ENCODE measurements at places on chromosomes 11 and 22.

GRCh38 chr11:47433157-47433556 is 6.9 kb upstream of the PSMC3 start:
- no peak for DNase-seq

DNA sequence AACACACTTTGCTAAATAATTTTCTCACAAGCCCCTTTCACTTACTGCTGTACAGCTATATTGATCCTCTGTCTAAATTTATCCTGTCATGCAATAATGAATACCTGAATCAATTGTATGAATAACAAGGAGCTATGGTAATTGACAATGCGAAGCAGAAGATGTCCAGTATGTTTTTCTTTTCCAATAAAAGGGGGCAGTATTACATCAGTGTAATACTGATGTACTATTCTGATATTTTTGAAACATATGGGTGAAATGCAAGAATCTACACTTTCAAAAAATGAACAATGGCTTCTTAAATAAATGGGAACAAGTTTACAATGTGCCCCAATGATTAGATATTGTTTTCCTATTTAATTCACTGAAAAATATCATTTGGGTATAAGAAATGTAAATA is 315.1 kb downstream of the SOX6 start:
- DNase-seq, result no peak

GRCh38 chr11:114132944-114133394 is 73.5 kb downstream of the ZBTB16 start:
- DNase-seq, result peak; percentile 27

- DNase-seq, result no peak
Observed at GRCh38 chr11:2128130-2128510, 11.1 kb downstream of the IGF2 start.

DNA sequence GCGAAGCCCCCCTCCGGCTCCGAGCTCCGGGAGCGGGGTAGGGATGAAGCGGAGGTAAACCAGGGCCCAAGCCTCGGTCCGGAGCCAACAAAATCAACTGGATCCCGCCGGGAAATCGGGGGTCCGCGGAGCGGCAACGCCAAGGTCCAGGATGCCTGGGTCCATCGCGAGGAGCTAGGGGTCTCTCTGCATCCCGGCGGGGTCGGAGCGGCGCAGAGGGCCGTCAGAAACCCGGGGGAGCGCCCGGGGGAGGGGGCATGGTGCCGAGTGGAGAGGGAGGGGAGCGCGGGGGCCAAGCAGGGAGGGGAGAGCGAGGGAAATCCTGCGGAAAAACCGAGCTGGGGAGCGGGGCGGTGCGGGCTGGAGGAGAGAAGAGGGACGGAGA is 51.8 kb downstream of the SLC22A12 start:
- no peak for DNase-seq

DNA sequence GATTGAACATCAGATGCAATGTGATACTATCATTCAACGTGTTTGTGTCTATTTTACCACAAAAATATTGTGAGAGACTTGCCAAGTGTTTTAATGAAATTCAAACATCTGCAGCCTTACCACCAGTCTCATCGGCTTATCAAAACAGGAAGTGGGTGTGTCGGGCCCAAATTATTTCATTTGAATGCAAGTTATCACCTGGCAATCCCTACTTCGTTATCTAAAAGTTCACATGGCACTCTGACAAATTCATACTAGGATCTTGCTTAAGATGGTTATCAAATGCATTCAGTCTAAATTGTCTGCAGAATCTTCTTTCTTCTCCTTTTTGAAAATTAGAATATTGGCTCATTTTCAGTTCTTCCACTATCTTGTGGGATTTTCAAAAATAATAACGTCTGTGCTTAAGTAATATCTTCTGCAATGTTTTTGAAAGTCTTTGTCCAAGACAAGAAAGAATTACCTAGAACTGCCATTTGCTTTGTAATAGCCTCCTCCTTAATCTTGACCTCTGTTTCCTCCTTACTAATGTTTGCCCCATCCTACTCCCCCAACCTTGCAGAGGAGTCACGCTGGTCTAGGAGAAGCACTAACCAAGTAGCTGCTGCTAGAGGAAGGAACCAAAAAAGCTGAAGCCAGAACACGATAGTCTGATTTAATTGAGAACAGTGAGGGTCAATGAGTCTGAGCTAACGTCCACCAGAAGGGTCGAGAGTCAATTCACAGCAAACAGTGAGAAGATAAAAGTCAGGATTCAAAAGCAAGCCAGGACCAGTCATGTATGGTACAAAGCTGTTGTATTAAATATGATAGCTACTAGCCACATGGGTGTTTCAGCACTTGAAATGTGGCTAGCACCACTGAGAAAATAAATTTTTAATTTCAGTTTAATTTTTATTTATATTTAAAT is 10.2 kb upstream of the BIRC3 start:
- DNase-seq, result peak; percentile 53

GRCh38 chr11:36126678-36127077 is 162.5 kb downstream of the COMMD9 start:
- DNase-seq, result no peak

- no peak for DNase-seq
Observed at GRCh38 chr11:74685338-74685737, 45.9 kb downstream of the CHRDL2 start.

DNA sequence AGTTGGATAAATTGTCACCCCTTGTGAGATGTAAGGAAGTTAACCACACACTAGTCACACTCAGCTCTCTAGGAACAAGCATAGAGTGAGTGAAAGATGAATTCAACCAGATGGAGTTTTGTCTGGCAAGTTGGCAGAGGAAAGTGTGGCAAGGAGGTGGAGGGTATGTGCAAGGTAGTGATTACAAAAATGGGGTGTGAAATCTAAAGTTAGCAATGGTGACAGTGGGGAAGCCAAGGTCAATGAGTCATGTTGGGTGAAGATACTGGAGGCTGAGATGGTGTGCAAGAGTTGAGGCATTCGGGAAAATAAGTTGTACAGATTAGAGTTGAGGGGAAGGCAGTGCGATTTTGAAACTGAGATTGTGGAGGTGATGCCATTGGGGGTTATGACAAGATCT is 33.7 kb downstream of the MRGPRX2 start:
- no peak for DNase-seq

- no peak for DNase-seq
Observed at GRCh38 chr22:25942856-25943411, 200.9 kb downstream of the MYO18B start.

- no peak for DNase-seq
Observed at GRCh38 chr11:121688055-121688491, 235.3 kb upstream of the SORL1-AS1 start.

GRCh38 chr22:31088233-31088986 is 7.3 kb downstream of the SMTN start:
- DNase-seq, result no peak

DNA sequence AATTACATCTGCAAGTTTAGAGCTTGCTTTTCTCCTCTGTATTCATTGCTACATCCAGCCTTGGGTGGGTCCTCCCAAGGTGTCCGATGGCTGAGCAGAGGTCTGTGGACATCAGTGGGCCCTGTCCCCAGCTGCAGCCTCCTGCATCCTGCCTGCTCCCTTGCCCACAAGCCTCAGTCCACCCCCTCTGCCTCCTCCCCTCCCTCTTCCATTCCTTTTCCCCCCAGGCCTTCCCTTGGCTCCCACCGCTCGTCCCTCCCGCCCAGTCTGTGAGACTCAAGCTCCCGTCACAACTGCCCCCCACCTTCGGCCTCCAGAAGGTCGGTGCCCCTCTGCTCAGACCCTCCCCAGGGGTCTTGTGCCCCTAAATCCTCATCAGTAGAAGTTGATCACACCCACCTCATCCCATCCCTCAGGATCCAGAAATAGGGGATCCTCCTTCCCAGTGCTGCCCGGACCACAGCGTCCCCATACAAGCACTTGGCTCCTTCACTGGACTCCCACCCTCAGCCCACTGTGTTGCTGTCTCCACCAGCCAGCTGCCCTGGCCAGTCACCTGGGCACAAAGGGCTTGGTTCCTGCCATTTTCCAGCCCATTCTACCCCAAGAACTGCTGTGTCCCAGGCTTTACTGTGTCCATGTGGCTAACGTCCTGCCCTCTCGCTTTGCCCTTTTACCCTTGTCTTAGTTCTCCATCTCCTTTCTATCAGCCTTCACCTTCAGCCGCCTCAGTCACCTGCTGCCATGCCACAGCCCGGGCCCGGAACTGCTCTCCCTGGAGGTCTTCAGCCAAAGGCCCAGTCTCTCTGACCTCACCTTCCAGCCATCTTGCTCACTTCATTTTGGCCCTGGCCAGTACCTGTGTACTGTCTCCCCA is 2.2 kb upstream of the OMP start:
- no peak for DNase-seq

- DNase-seq, result no peak
Observed at GRCh38 chr22:46147061-46147460, 3.3 kb upstream of the PPARA start.

- DNase-seq, result no peak
Observed at GRCh38 chr22:32477596-32477995, 3.0 kb downstream of the FBXO7 start.

GRCh38 chr11:12618743-12619540 is 55.3 kb upstream of the TEAD1 start:
- no peak for DNase-seq

- DNase-seq, result no peak
Observed at GRCh38 chr11:13134066-13134465, 125.0 kb downstream of the RASSF10 start.

GRCh38 chr22:42905217-42905616 is 48.1 kb upstream of the ARFGAP3 start:
- DNase-seq, result no peak

DNA sequence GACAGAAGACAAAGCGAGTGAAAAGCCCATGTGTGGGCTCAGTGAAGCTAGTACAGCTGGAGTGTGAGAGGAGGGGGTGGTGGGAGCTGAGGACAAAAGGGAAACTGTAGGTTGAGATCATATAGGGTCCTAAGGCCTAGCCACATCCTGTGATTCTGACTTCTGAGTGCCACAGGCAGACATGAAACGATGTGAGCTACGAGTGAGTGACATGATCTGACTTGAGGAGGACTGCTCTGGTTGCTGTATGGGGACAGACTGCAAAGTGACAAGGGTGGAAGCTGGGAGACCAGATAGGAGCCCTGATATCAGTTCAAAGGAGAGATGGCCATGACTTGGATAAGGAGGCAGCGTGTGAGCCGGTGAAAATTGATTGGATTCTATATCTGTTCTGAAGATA is 85.4 kb downstream of the MICAL2 start:
- DNase-seq, result no peak

DNA sequence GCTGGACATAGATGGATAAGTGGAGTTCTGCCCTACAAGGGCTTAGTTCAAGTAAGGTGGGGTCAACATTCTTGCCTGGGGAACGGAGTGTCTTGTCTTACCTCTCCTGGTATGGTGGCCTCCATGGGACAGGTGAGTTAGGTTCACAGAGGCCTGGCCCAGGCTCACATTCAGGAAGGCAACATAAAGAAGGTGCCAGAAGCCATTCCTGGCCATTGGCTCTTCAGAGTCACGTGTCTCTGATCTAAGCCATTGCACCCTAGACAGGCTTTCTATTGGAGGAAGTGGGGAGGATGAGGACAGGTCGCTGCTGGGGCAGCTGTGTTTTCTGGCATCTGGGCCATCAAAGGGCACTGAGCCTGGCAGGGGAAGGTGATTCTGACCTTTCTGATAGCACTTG is 14.8 kb downstream of the LMO2 start:
- DNase-seq, result no peak

DNA sequence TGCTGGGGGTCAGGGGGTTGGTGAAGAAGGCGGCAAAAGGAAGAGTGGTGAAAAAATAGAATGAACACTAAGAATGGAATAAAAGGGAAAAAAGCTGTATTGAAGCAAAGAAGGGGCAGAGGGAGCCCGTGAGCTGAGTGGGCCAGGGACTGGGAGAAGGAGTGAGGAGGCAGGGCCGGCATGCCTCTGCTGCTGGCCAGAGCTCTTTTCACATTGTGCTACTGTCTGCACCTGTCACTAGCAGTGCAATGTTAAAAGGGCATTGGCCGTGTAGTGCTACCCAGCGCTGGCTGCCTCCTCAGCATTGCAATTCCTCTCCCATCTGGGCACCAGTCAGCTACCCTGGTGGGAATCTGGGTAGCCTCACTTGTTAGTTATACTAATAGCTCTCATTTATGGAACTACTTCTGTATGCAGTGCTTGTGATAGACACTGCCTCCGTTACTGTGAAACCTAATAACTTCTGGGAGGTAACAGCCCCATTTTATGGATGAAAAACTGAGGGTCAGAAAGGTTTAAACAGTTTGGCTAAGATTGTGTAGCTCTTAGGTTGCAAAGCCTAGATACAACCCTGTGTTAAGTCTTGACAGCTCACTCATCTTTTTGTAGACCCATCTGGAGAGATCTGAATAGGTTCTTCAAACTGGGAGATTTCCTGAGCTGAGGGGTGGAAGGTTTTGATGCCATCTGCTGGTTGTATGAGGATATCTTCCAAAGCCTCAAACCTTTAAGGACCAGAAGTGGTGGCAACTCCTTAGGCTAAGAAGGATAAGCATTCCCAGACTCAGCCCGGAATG is 8.5 kb downstream of the YPEL4 start:
- DNase-seq, result peak; percentile 55

- DNase-seq, result no peak
Observed at GRCh38 chr22:43411040-43411868, 560 bp upstream of the MPPED1 start.

- peak; percentile 83 for DNase-seq
Observed at GRCh38 chr11:10302744-10303557, 1.9 kb upstream of the ADM start.

- no peak for DNase-seq
Observed at GRCh38 chr11:134170919-134171281, 52.9 kb downstream of the NCAPD3 start.

GRCh38 chr11:134273317-134273712 is 2.9 kb upstream of the GLB1L3 start:
- DNase-seq, result no peak

- DNase-seq, result no peak
Observed at GRCh38 chr11:94002226-94002625, 18.9 kb upstream of the HEPHL1 start.

- DNase-seq, result peak; percentile 34
Observed at GRCh38 chr11:121452609-121453150, at the start of gene SORL1-AS1. Gene SORL1-AS1, minus strand, starts transcription at chr11:121452967.

DNA sequence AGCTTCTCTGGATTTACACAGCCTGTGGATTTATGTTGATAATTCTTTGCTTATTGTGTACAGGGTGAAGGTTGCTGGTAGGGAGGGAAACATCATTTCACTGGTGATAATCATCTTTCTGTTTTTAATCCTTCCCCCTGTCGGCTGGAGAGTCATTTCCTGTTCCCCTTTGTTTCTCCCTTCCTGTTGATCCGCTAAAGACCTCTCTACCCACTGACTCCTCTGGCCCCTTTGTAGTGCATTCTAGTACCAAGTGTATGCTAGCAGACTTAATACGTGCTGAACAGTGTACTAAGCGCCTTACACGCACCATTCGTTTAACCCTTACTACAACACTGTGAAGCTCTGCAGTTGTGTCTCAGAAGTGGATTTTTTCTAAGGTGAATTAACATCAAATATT is 19.0 kb upstream of the OR9Q1 start:
- DNase-seq, result no peak

- no peak for DNase-seq
Observed at GRCh38 chr11:17230867-17231851, 23.4 kb upstream of the PIK3C2A start.

DNA sequence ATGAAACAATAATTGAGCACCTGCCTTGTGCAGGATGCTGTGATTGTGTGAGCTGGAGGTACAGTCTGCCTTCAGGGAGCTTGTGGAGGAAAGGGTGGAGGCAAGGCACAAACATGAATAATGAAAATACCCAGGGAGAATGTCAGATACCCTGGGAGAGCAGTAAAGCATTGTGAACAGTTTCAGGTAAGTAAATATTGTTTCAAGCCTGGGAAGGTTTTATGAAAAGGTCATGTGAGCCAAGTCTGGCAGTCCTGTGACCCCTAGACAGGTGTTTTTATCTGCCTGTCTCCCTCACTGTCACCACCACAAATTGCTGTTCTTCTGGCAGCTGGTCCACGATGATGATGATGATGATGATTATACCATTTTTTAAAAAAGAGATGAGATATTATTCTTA is 32.0 kb downstream of the SPECC1L start:
- DNase-seq, result no peak
